NCI-H1105 (cell line): ENCODE measurements at places on chromosomes 5 and 9.

DNA sequence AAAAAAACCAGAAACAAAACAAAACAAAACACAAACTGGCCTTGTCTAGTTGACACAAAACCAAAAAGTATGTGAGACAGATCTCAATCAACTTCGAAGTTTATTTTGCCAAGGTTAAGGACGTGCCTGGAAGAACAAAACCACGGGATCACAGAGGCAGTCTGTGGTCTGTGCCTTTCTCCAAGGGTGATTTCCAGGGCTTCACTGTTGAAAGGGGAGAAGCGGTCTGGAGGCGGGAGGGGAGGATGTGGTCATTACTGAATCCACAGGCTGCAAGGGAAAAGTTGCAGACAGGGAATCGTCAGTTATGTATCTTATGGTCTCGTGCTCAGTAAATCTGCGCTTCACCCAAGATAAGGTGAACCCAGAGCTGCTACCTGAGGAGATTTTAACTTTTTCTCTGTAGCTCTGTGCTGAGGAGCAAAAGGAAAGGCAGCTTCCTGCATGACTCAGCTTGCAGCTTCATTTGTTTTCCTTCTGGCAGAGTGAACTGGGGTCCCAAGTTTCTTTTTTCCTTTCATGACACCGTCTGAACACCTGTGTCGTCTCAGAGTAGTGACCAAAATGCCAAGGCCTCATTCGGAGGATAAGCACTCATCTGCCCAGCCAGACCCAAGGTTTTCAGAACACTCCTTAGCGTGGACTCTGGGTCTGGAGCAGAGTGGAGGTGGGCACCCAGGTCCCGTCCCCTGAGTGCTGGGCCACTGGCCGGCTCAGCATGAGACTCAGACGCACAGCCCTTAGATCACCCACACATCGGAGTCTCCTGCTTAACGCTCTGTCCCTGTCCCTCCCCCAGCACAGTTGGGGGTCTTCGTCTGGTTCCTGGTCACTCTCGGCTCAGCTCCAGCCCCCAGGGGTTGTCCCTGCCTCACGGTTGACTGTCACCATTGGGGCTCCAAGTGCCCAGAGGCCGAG is 25.9 kb downstream of the ROPN1L start:
- no peak for DNase-seq

- no peak for DNase-seq
Measured at GRCh38 chr9:121279776-121280388, 11.9 kb downstream of the GSN start.

DNA sequence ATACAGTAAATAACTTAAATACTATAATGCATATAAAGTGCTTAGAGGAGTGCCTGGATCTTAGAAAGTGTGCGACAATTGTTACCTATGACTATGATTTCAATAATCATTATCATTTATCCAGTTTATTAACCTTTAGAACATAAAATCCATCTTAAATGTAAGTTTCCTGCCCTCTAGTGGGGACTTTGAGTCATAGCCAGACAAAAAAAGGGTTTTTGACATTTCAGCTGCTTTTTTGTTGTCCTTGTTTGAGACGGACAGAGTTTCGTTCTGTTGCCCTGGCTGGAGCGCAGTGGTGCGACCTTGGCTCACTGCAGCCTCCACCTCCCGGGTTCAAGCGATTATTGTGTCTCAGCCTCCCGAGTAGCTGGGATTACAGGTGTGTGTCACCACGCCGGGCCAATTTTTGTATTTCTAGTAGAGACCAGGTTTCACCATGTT is 9.7 kb upstream of the C9orf152 start:
- DNase-seq = no peak

DNA sequence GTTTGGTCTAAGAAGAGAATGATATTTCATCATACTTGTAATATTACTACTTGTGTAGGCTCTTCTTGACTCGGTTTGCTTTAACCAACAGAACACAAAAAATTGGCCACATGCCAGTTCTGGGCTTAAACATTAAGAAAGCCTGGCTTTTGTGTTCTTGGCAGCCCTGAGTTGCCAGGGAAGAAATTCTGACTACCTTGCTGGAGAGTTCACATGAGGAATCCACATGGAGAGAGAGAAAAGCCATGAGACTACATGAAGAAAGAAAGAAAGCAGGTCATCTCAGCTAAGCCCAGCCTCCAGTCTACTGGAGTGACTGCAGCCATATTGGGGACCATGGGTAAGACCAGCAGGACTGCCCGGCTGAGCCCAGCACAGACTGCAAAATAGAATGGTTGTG is 524.8 kb downstream of the RAB3C start:
- DNase-seq = peak; percentile 1

DNA sequence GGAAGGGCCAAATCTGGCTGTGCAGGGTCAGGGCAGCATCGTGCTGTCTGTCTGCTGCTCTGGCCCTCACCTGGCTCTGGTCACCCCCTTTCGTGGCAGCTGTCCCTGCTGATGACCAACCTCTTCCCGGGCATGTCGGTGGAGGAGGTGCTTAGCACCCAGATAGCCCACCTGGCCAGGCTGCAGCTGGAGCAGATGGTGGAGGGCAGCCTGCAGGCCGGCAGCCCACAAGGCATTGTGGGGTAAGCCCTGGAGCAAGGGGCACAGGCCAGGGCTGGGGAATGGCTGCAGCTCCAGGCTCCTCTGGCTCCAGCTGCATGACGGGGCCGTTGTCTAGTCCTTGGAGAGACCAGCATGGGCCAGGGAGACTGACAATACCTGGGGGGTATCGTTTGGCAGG is 8.2 kb downstream of the TOR2A start:
- no peak for DNase-seq

GRCh38 chr9:112647596-112647995 is 70.3 kb downstream of the INIP start:
- DNase-seq = no peak

GRCh38 chr5:132754111-132754510 is 6.9 kb downstream of the CCNI2 start:
- no peak for DNase-seq

- DNase-seq = no peak
Measured at GRCh38 chr9:118882684-118883083, 486.6 kb downstream of the BRINP1 start.

DNA sequence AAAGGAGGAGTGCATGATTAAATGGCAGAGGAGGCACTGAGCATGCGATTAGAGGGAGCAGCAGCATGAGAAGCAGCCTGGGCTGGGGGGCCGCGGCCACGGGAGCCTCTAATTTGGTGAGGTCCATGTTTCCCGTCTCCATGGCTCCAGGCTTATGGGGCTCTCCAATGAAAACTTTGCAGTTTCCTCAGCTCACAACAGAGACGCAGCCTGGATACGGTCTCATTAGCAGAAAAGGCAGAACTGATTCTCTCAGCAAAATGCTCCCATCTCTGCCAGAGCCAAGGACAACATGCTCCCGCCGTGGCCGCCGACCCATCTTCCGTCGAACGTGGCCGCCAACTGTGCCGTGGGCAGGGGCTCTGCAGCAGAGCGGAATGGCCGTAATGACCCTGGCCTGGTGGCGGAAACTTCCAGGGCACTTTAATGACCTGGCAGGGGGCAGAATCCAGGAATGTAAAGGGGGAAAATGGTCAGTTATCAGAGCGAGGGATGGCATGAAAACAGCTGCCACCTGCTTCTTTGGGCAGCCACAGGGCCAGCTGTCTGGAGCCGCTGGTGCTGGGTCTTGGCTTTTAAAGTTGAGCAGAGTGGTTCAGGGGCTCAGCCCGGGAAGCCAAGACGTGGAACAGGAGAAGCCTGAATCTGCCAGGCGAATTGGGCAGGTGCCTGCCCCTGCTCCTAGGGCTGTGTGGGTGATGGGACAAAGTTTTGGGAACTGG is 76.5 kb downstream of the COL5A1 start:
- DNase-seq = no peak

DNA sequence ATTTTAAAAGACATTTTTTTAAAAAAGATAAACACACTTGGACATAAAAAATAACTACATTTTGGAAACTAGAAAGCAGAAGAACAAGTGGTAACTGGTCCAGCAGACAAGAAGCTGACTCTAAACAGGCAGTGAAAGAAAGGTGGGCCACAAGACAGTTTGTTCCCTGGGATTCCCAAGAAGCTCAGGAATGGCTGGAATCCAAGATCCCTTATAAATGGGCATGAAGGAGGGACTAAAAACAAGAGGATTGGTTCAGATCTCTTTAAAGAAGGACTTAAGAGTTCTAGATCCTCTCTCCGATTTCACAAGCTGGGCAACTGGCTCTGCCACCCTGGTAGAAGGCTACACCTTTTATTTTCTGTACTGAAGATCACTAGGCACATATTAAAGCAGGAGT is 102.8 kb downstream of the ARL15 start:
- no peak for DNase-seq

DNA sequence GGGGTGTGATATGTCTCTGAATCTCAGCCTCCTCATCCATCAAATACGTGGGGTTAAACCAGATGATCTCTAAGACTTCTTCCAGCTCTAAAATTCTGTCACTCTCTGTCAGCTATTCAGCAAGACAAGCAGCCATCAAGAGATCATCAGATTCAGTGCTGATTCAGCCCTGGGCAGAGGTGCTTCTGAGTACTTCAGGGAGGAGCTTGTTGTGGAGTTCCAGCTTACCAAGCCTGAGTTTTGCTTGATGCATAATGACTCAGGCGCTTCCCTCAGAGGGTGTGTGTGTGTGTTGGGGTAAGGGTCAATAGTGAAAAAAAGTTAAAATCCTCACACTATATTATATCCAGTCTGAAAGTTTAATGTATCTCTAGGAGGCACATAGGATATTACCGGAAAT is 29.6 kb upstream of the TAF1L start:
- no peak for DNase-seq

- DNase-seq = no peak
Measured at GRCh38 chr9:113695440-113695851, 180.7 kb upstream of the ZNF618 start.

DNA sequence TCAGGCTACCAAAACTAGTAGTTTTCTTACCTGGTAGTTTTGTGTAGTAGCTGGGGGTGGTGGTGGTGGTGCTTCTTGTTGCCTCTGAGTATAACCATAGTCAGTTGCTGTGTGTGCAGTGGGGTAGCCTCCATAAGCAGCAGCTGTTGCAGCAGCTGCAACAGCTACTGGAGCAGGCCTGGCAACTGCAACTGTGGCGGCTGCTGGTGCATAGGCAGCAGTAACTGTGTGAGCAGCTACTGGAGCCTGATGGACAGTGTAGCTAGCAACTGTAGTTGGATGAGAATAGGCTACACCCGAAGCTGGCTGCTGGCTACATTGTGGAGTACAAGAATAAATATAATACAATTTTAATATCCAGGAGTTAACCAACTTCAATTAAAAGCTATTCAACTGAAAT is 24.7 kb downstream of the ZFR start:
- DNase-seq = no peak

- DNase-seq = no peak
Measured at GRCh38 chr5:142817949-142818431, 47.8 kb downstream of the ARHGAP26 start.

- no peak for DNase-seq
Measured at GRCh38 chr9:121153642-121154041, 48.0 kb downstream of the RAB14 start.

- DNase-seq = no peak
Measured at GRCh38 chr5:132749506-132749905, 2.3 kb downstream of the CCNI2 start.

- no peak for DNase-seq
Measured at GRCh38 chr9:119053070-119053469, 316.2 kb downstream of the BRINP1 start.

GRCh38 chr9:82132024-82132423 is 143.5 kb downstream of the SPATA31D1 start:
- DNase-seq = no peak

DNA sequence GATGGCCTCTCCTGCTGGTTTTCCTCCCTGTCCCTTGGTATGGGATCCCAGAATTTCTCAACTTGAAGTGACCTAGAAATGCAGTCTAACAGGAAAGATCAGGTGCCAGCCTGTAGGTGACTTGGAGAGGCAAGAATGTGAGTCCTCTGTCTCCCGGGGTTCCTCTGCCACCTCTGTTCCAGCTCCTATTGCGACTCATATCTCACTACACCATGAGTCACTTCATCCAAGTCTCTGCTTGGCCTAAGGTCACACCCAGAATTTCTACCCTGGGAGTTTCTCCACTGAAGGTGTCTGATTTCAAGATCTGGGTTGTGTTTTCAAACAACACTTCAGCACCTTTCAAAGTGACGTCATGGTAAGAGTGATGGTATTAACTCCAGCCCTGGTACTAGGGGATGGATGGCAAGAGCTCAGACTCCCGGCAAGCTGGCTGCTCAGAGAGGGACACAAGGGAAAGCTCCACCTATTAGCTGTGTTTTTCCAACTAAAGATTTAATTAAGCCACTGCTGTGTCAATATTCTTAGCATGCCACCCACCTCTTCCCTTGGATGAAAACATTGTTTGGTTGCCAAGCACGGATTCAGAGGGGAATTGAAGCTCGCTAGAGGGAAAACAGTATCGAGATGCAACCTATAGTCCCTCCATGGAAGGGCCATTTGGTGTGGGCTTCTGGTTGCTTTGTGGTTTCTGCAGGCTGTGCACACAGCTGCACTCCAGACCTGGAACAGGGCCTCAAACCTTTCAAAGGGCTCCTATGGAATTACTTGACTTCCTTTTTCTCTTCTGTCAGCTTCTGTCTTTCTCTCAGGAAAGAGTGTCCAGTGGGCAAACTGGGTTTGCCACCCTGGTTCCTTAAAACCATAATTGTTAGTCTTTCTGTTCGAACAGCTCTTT is 205.7 kb downstream of the GAS1 start:
- DNase-seq = no peak

DNA sequence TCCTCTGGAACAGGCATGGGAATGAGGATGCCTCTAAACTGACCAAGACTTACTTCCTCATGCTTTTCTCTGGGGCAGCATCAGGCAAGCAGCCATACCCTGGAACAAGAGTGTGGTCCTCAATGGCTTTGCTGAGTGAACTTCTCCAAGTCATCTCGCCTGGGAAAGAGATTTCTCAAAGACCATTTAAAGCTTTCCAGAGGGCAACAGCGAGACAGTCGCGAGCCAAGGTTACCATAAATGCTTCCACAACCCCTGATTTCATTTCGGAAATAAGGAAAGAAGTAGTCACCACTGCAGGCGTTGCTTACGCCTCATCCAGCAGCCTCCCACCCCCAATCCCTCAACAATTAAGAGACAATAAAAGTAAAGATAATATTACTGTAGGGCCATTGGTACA is 1.1 kb upstream of the SNCAIP start:
- no peak for DNase-seq

- no peak for DNase-seq
Measured at GRCh38 chr5:143402553-143403333, 743 bp downstream of the NR3C1 start.

DNA sequence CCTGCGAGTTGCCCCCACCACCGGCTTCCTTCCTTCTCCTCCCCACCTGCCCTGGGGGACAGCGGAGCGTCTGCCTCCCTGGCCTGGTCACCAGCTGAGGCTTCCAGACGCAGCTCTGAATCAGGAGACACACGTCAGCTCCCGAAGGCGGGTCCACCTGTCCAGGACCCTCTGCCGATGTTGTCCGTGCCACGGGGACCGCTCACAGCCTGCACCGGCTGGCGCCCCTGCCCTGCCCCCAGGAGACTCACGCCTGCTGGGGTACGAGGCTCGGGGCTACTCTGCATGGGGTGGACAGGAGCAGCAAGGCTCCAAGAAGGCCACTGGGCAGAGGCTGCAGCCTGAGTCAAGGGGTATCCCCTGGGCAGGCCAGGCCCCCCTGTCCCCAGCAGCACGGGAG is 1.9 kb upstream of the CCDC187 start:
- no peak for DNase-seq

GRCh38 chr5:89230178-89230577 is 347.2 kb upstream of the MEF2C start:
- no peak for DNase-seq

GRCh38 chr9:2622461-2623287 is 1.1 kb downstream of the VLDLR start:
- peak; percentile 33 for DNase-seq
